ENCODE measurements at places on chromosomes 7 and 10.

GRCh38 chr7:11988186-11988585 lies 156.2 kb upstream of the THSD7A start:
- DNase-seq, result no peak

GRCh38 chr10:125639846-125640245 lies 43.1 kb downstream of the TEX36 start:
- no peak for DNase-seq

- peak; percentile 35 for DNase-seq
Measured at GRCh38 chr10:93071674-93072224, 1.9 kb upstream of the CYP26A1 start.

DNA sequence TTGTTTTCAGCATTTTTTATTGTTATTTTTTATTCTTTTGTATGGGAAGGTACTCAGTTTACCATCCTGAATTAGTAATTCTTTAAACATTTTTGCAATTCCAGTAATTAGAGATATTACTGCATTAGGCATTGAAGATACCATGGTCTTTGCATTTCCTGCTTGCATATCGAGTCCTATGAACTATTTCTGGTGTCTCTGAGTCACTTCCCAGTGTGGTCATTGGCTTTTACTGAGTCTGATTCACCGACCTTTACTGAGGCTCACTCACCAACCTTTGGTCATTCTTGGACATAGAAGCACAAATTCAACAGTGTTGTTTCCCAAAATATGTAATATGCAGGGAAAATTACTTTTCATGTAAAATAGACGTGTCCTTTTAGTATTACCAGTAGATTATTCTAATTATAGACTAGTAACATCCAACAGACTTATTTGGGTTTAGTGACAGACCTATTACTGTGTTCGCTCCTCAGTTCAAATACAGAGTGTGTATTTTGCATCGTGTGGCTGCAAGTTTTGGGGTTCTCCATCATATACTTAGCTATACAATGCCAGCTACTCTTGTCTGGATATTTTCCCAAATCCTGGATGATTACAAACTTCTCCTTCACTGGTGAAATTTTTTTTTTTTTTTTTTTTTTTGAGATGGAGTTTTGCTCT lies 180.7 kb upstream of the PRSS1 start:
- no peak for DNase-seq

- DNase-seq, result no peak
Measured at GRCh38 chr7:24290004-24290641, 6.1 kb downstream of the NPY start.

- no peak for DNase-seq
Measured at GRCh38 chr7:145327646-145328045, 491.8 kb upstream of the TPK1 start.

DNA sequence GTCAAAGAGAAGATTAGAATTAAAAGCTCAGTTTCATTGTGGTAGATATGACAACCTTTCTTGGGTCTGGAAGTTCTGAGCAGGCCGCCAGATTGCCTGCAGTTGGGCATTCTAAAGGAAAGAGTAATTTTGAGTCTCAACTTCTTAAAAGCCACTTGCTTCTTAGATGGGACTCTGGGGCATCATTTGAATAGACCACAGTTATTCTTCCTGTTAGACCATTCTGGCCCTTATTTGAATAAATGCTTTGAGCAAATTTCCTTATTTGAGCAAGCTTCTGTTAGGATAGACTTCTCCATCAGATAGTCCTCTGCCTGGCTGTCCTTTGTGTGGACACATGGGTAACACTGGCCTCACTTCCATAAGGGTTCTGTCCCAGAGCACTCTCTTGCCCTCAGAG lies 40.2 kb downstream of the SND1 start:
- no peak for DNase-seq

DNA sequence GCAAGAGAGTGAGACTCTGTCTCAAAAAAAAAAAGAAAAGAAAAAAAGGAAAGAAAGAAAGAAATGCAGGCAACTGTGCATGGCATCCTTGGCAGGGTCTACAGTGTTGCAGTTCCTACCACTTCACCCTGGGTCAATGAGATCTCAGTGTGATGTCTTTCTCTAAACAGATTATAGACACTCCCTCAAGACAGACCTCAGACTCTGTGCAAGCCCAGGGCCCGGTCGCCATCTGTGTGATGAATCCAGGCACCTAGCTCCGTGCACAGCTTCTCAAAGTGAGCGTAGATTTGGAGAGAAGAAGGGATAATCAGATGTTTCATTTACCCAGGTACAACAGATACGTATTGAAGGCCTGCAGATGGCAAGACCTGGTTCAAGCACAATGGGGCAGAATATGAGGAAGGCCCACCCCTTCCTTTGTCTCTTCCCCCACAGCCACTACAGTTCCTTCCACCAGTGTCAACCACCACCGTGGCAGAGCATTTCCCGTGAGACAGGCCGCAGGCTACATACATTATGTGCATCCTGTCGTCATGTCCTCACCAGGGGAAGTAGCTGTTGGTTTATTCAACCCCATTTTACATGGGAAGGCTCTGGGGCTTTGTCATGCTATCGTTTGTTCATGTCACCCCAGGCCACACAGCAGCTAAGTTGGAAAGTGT lies 471.7 kb upstream of the GALNT17 start:
- peak; percentile 19 for DNase-seq

GRCh38 chr7:91630581-91631380 lies 249.7 kb downstream of the MTERF1 start:
- DNase-seq, result no peak

DNA sequence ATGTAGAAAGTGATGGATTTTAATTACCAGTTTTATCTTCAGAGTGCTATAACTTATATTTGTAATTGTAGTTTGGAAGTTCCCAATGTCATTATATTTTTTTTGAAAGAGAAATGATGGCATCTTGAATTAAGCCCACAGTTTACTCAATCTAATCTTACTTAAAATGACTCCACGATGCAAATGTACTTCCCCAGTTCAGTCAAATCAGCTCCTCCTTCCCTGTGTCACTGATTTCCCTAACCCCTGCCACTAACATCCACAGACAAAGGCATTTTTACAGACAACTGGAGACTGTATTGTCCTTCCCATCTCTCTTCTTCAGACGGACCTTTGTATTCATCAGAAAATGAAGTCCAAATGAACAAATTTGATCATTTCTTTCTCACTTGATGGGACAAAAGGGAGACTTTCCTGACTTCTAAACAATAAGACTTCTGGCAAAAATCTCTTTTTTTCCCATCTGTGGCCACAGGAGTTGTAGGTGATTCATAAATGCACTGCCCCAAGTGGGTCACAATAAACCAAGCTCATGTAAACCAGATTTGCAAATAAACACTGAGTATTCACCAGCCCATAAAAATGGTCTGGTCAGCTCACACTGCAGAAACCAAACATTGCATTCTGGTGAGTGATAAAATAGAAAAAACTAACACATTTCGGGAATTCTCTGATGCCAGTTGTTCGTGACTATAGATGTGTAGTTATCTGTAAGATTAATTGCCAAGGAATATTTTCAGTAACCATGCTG lies 162.9 kb downstream of the FANK1 start:
- DNase-seq, result no peak

DNA sequence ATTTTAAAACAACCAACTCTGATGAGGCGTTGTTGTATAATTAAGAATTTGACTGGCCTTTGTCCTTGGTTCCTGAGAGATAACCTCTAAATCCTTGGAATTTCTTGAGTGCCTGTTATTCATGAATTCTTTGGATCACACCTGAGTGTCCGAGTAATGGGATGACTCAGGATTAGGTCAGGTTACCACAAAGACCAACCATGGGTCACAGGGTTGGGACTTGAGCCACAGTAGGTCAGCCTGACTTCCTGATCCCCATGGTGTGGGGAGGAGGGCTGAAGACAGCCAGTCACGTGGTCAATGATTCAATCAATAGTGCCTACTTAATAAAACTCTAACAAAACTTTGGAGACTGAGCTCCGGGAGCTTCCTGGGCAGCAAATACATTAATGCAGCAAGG lies 192.5 kb downstream of the GFRA1 start:
- no peak for DNase-seq

- no peak for DNase-seq
Measured at GRCh38 chr7:22332461-22332870, 24.5 kb downstream of the RAPGEF5 start.

DNA sequence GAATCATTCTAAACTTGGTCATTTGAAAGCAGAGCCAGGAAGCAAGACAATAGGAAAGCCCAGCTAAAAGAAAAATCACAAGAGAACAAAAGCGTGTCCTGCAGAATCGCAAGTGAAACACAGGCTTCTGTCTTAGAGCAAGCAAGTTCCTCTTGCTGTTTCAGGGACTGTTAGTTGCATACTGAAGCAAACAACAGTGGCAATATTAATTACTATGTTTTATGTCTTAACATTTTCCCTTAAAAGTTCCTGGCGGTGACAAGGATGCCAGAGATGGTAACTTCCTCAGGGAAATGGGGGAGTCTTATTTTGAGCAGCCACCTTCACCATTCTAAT lies 217.1 kb downstream of the GFRA1 start:
- no peak for DNase-seq

- DNase-seq, result no peak
Measured at GRCh38 chr10:49191349-49191748, 3.2 kb upstream of the TMEM273 start.

DNA sequence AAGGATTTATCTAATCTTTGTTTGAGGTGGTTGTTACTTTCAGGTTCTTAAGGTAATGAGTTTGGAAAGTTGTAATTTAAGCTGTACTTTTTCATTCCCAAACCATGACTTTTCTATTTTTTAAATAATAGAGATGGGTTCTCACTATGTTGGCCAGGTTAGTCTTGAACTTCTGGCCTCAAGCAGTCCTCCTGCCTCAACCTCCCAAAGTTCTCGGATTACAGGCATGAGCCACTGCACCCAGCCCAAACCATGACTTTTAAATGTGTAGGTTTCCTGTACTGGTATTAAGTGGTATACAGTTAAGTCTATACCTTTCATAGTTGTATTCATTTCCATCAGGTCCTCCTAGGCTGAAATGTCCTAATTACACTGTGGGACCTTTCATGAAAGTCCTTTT lies 10.4 kb downstream of the INPP5F start:
- DNase-seq, result no peak

- DNase-seq, result no peak
Measured at GRCh38 chr7:151313857-151314256, 27.8 kb upstream of the NUB1 start.
